ENCODE measurements at places on chromosomes 5 and 9. TPM values are rescaled to one million over a fixed set of nuclear protein-coding genes. Genes with fewer than 3 reads are reported as not detected.

- DNase-seq = no peak
Measured at GRCh38 chr9:132809677-132810271, 68.3 kb downstream of the AK8 start.

- DNase-seq = no peak
Measured at GRCh38 chr5:88854769-88855168, 28.2 kb downstream of the MEF2C start.

DNA sequence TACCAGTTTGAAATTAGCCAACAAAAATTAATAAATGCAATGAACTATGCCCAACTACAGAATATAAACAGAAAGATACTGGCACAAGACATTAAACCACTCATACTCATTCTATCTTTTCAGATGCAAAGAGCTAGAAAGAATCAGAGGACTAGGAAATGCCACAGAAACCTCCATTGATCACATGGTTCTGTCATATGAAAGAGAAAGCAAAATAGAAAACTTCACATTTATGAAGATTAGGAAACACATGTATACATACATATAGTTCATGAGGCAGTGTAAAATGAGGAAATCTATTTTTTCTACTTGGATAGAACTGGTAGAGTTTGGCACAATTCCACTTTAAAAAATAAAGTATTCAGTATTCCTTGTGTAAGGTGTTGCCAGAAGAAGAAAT lies 275.1 kb upstream of the PTGER4 start:
- no peak for DNase-seq

Gene RCL1
- total RNA-seq = 10.1 TPM

DNA sequence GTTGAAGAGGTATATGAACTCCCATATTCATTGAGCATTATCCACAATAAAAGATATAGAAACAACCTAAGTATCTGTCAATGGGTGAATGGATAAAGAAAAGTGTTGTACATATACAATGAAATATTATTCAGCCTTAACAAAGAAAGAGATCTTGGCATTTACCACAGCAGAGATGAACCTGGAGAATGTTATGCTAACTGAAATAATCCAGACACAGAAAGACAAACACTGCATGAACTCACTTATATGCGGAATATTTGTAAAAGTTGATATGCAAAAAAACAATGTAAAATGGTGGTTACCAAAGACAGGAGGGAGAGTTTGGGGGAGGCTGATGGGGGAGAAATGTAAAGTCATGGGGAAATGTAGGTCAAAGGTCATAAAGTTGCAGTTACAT lies 278.7 kb downstream of the ZNF608 start:
- no peak for DNase-seq

- DNase-seq = no peak
Measured at GRCh38 chr5:167608390-167609272, 682.8 kb upstream of the WWC1 start.

Gene DMGDH
- total RNA-seq = 3.0 TPM

GRCh38 chr5:100909034-100909433 lies 6.0 kb upstream of the ST8SIA4 start:
- no peak for DNase-seq

GRCh38 chr9:112166176-112167140 lies 8.6 kb downstream of the SUSD1 start:
- DNase-seq = peak; percentile 32

Gene CAMLG
- 21.4 TPM for total RNA-seq

DNA sequence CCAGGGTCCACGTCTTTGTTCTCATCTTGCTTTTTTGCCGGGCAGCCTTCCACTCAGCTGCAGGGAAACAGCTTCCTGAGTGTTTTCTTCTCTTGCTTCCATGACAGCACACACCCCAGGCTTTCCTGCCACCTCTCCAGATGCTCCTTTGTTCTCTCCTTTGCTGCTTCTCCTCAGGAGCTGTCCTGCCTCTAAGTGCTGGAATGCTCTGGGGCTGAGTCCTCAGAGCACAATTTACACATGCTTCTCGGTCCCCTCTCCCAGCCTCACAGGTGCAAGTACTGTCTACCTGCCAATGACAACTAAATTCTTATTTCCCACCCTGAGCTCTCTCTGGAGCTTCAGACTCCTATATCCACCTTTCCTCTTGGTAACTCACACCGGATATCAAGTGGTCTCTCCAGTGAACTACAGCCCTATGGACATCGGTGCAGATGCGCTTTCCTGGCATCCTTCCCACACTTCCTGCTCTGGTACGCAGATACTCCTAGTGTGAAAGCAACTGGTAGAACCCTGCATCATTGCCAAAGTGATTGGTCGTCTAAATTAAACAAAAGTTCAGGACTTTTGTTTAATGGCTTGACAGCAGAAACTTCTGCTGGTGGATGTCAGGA lies 13.4 kb upstream of the ACSL6 start:
- DNase-seq = no peak

DNA sequence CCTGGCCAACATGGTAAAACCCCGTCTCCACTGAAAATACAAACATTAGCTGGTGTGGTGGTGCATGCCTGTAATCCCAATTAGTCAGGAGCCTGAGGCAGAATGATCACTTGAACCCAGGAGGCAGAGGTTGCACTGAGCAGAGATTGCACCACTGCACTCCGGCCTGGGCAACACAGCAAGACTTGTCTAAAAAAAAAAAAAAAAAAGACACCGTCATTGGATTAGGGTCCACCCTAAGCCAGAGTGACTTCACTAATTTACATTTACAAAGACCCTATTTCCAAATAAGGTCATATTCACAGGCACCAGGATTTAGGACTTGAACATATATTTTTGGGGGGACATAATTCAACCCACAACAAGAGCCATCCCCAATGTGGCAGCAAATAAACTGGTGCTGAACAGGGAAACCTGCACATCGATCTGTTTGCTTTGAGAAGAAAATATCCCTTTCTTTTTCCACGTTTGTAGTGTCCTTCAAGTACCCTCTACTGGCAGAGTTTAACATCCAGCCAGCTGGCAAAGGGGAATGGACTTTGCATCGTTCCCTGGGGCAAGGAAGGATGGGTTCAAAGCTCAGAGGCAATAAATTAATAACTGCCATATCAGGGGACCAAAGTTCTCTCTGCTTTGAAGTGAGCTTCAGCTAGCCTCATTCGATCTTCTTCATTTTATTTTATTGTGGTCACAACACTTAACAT lies 3.7 kb upstream of the DNAJC25 start:
- DNase-seq = no peak

Gene HRH2
- 24.3 TPM for total RNA-seq

DNA sequence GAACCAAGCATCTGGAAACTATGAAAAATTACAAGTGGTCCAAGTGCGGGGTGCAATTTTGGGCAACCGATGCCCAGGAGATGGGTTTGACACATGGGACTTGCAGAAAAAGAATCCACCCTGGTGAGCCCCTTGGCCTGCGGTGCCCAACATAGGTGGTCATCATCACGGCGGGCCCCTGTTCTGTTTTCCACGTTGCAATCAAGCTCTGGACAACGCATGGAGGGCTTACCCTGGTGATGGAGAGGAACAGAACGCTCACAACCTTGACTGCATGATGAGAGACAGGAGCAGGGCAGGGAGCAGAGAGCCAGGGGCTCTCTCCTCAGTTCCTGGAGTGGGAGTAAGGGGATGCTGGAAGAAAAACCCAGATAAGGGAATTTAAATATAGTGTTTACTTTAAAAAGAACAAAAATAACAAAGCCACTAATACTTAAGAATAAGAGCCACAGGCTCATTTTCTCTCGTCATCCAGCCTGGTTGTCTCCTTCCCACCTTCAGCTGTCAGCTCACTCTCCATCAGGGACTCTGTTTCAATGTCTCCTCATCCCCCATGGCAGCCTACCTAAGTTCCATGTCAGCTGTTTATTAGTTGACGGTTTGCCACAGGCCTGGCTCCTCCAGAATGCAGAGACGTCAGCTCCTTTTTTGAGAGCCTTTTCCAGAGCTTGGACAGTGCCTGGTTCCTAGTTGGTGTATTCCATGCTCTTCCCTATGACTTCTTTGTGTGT lies 172.1 kb downstream of the GADD45G start:
- no peak for DNase-seq

DNA sequence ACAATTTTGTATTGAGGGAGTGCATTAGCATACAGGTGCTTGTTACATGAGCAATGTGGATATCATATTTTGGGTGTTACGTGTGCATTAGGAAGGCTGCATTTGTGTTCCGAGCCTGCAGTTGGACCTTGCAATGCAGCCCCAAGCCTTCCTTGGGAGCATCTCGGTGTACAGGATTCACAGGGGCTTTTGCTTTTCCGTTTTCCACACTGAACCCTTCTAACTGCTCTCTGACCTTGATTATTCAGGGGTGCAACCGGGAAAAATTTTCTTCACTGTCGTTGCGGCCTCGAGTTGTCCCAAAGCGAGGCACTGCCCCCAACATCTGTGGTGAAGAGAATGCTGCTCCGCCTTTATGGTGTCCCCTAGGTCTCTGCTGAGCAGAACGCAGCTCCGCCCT lies 80.1 kb upstream of the PLEKHG4B start:
- no peak for DNase-seq

DNA sequence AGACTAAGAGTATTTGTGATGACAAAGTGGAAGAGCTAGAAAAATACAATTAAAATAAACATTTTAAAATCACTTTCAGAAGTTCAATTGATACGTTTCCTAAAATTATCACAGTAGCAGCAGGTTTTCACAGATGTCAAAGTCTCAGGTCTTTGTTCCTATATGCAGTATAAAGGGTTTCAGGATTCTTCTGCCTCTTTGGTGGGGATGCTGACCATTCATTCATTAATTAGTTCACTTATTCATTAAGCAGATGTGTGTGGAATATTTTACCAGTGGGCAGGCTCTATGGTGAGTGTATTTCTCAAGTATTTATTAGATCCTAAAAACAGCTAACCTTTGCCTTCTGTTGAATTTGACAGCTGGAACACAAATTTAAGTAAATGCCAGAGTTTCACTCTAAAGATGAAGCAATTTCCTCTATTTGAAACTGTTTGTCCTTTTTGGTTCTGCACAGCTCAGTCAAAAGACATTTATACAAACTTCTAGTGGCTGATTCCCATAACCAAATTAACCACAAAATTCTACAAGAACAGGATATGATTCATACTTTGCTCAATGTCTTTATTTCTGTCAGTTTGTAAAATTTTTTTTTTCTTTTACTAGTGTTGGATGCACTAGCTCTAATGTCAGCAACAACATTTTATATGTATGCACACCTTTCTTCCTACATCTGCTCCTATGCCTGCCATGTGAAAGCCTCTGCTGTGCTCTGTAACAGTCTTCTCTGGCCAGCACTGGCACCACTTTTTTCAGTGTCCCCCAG lies 75.9 kb upstream of the PRR16 start:
- no peak for DNase-seq

GRCh38 chr9:38092200-38092524 lies 23.1 kb upstream of the SHB start:
- no peak for DNase-seq

- no peak for DNase-seq
Measured at GRCh38 chr5:61120534-61120933, 41.7 kb downstream of the SMIM15 start.

Gene GABBR2
- not detected for total RNA-seq

Gene CRHBP
- total RNA-seq = 1.8 TPM

- DNase-seq = no peak
Measured at GRCh38 chr5:80712919-80713318, 58.1 kb upstream of the DHFR start.

- no peak for DNase-seq
Measured at GRCh38 chr9:69019808-69020207, 5.9 kb upstream of the PRKACG start.

- no peak for DNase-seq
Measured at GRCh38 chr9:35727676-35728040, 4.3 kb downstream of the TLN1 start.

DNA sequence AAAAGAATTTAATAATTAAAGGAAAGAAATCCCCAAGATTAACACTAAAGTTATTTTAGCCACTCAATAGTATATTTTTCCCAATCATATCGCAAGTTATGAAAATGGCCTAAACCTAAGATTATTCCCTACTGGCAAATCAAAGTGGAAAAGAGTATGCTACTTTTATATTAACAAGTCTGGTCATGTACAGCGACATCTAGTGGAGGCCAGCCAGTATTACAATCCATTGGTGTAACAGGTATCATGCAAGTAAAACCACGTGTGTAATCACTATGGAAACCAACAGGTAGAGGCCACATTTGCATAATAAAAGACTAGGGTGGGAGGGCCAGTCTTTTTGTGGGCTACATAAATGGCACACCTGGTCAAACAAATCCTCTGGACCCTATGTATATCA lies 976.4 kb upstream of the CDH9 start:
- no peak for DNase-seq

- DNase-seq = no peak
Measured at GRCh38 chr5:81146031-81146430, 87.1 kb upstream of the CKMT2 start.

Gene CDH12
- not detected for total RNA-seq

Gene KLF4
- 66.9 TPM for total RNA-seq

Measured in left cardiac atrium (tissue), 4 donors.